Fibroblast of the aortic adventitia (primary cell): ENCODE measurements at places on chromosomes 4 and X. TPM values are rescaled to one million over a fixed set of nuclear protein-coding genes. Genes with fewer than 3 reads are reported as not detected.

- DNase-seq, result peak; percentile 4
Observed at GRCh38 chrX:17788956-17789562, 51.8 kb downstream of the SCML1 start.

- DNase-seq, result peak; percentile 83
Observed at GRCh38 chr4:53914313-53915016, 149.9 kb downstream of the CHIC2 start.

DNA sequence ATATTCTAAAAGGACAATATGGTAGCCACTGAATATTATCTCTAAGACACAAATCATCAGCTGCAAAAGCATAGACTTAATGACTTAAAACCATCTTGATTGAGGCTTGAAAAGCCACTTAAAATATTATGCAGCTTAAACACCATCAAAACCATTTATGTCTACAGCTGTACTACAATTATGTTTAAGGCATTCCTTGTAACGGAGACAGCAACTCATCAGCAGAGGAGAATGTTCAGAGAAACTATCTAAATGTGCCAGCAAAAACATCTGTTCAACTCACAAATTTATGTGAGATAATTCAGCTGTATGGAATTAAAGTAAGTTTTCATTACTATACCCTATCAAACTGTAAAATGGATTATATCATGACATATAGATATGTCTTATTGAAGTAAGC is 147.9 kb upstream of the CTSO start:
- peak; percentile 6 for DNase-seq

- no peak for DNase-seq
Observed at GRCh38 chr4:17562157-17562556, 14.8 kb upstream of the LAP3 start.

- no peak for DNase-seq
Observed at GRCh38 chr4:174334628-174335027, 50.9 kb downstream of the CEP44 start.

DNA sequence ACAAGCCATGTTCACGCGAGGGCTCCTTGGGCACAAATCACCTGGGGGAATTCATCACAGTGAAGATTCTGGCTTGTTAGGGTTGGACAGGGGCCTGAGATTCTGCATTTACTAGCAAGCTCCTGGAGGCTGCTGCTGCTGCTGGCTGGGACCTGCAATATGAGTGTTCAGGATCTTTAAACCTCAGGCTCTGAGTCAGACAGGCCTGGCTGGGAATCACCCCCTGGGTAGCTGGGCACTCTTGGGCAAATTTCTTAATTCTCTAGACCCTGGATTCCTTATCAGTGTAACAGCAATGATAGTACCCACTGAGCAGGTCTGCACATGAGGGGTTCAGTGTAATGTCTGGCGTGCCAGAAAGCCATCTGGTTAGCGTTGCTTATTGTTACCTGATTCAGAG is 101.5 kb downstream of the DHX15 start:
- no peak for DNase-seq

DNA sequence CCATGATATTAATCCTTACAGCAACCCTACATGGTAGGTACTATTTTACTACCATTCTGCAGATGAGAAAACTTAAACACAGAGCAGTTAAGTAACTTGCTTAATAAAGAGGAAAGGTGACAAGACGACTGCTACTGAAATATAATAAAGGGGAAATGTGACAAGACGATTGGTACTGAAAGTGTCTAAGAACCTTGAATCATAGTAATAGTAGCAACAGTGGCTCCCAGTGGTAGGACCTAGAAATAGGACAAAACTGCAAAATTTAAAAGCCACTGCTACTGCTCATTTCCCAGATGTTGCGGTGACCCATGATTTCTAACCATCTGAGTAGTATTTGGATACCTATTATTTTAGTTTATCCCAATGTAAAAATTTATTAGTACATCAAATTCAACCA is 89.5 kb downstream of the TASL start:
- peak; percentile 25 for DNase-seq

GRCh38 chr4:93751411-93751810 is 77.1 kb upstream of the ATOH1 start:
- DNase-seq, result no peak

- DNase-seq, result no peak
Observed at GRCh38 chr4:11470438-11471045, 41.8 kb upstream of the HS3ST1 start.

Gene SAP30
- 14.0 and 21.4 TPM in 2 replicates for total RNA-seq

Gene SUPT20HL2
- not detected in 2 replicates for total RNA-seq

Gene ZFP92
- total RNA-seq, result 0.08 TPM in 1 of 2 replicates, not detected in the other

Gene DKK2
- total RNA-seq, result 0.27 and 0.82 TPM in 2 replicates

Gene FRMPD4
- total RNA-seq, result 0.41 and 5.0 TPM in 2 replicates

Gene TMPRSS11E
- total RNA-seq, result not detected in 2 replicates
